ENCODE measurements at places on chromosomes 16 and 17. TPM values are rescaled to one million over a fixed set of nuclear protein-coding genes. Genes with fewer than 3 reads are reported as not detected.

The KRTAP3-2 gene
- not detected for total RNA-seq

The KRT16 gene
- total RNA-seq, result not detected

The PVALEF gene
- not detected for total RNA-seq

The CDRT15L2 gene
- total RNA-seq, result not detected

The SNAI3 gene
- 19.1 TPM for total RNA-seq

DNA sequence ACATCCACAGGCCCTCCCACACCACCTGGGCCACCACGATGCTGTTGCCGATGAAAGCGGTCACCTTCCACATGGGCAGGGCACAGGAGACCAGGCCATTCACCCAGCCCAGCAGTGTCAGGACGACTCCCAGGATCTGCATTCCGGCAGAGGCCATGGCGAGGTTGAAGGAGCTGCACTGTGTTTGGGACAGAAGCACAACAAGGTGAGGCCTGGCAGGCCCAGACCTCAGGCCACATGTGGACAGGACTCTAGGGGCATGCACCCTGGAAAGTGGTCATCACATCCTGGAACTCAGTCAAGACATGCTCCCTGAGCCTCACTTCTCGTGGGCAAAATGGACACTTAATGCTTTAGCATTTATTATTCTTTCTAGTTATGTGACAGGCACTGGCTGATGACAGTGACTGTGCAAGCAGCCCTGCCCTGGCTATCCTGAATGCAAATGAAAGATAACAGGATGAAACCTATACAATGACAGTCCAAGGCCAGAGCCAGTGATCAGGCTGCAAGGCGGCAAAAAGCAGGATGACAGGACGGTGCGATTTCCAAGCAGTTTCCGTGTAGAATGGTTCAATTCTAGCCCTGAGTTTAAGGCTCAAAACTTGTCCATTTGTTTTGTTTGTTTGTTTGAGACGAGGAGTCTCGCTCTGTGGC is 2.0 kb downstream of the CLDN6 start:
- no peak for DNase-seq
- no peaks in the 10 kb centered on the region for H3K36me3 ChIP-seq

GRCh38 chr17:56502120-56502654 is 91.3 kb upstream of the NOG start:
- H3K27me3 ChIP-seq, result no peaks in the 10 kb centered on the region
- no peak for DNase-seq
- no peaks in the 10 kb centered on the region for H3K4me1 ChIP-seq
- no peak overlapping the region for H3K27ac ChIP-seq
- no peak overlapping the region for H3K4me3 ChIP-seq

- DNase-seq, result no peak
- H3K4me1 ChIP-seq, result no peaks in the 10 kb centered on the region
- H3K27me3 ChIP-seq, result no peaks in the 10 kb centered on the region
- H3K4me3 ChIP-seq, result no peak overlapping the region
- H3K27ac ChIP-seq, result no peak overlapping the region
- no peaks in the 10 kb centered on the region for H3K36me3 ChIP-seq
Measured at GRCh38 chr16:73781297-73781696, 515.3 kb upstream of the PSMD7 start.

DNA sequence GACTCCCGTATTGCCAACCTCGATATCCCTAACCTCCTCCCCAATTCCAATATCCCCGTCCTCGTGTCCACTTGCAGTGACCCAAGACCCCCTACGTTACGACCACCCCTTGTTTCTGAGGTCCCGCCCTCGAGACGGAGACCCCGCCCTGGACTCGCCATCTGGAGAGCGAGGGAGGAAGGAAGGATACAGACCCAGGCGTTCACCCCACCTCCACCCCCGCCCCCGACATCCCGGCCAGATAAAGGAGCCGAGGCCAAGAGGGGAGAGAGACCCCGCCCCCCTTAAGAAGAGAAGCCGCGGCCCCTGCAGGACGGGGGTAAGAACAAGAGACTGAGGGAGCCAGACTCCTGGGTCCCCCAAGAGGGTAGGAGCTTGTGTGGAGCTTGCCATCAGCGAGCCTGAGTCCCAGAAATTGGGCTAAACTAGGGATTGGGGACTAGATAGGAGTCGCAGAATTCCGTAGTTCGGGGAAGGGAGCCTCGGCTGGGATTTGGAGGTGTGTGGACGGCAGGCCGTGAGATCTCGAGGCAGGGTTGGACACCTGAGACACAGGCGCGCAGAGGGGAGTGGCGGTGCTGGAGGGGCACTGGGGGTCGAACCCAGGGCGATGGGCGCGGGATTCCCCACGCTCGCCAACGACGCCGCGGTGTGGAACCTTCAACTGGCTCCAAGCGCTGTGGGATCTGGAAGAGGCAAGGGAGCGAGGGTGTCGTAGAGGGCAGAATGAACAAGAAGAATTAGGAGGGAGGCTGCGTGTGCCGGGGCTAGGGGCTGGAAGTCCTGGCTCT is at the start of gene BCL6B:
Gene BCL6B (plus strand): TSS at position 270 of the 791 bp plus-strand sequence. CDS start 622 bp downstream, outside the sequence.
- H3K4me1 ChIP-seq, result peaks cover 37% of the 10 kb centered on the region
- H3K4me3 ChIP-seq, result peak within 1 kb of the TSS; percentile 68
- peaks cover 18% of the 10 kb centered on the region for H3K27me3 ChIP-seq
- H3K36me3 ChIP-seq, result no peaks in the 10 kb centered on the region
- H3K27ac ChIP-seq, result peak within 1 kb of the TSS; percentile 19

GRCh38 chr17:19539841-19540311 is 6.2 kb downstream of the SLC47A1 start:
- H3K4me3 ChIP-seq, result no peak overlapping the region
- no peak overlapping the region for H3K27ac ChIP-seq
- no peaks in the 10 kb centered on the region for H3K4me1 ChIP-seq
- DNase-seq, result no peak
- H3K36me3 ChIP-seq, result no peaks in the 10 kb centered on the region
- no peaks in the 10 kb centered on the region for H3K27me3 ChIP-seq

DNA sequence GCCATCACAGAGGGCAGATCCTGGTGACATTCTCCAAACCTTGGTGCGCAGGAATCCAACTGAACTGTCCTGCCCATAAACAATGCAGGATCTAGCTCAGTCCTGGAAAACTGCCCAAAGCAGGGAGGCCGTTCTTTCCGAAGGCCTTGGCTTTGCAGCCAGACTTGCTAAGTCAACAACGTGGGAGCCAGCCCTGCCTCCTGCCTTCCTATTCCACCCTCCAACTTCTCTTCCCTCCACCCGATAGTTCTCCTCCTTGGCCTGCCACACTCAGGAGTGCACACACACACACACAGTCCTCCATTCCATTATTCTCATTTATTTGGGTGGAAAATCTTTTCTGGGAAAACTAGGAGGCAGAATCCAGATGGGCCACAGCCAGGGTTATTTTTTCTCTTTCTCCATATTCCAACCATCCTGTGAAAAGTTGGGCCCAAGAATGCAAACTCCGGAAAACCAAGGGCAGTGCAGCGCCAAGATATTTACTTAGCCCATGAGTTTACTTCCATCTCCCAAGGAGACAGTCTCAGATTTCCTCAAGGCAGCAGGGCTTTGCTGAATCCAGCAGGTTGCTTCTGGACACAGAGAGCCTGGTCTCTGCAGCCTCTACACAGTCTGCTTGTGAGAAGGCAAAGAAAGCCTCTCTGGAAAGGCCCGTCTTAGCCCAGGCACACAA is 15.8 kb downstream of the COPRS start:
- H3K36me3 ChIP-seq, result no peaks in the 10 kb centered on the region
- H3K4me1 ChIP-seq, result peaks cover 7% of the 10 kb centered on the region
- H3K4me3 ChIP-seq, result no peak overlapping the region
- H3K27ac ChIP-seq, result no peak overlapping the region

DNA sequence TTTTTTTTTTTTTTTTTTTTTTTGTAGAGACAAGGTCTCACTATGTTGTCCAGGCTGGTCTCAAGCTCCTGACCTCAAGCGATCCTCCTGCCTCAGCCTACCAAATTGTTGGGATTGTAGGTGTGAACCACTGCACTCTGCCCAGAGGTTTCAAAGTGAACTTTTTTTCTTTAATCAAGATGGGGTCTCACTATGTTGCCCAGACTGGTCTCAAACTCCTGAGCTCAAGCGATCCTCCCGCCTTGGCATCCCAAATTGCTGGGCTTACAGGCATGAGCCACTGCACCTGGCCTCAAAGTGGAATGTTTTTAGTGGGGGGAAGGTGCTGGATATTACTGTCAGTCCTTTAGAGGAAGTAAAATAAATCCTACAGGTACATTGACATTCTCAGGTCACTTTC is 12.0 kb upstream of the CEP20 start:
- H3K4me1 ChIP-seq, result no peaks in the 10 kb centered on the region
- H3K36me3 ChIP-seq, result no peaks in the 10 kb centered on the region
- DNase-seq, result no peak
- H3K4me3 ChIP-seq, result no peak overlapping the region
- no peaks in the 10 kb centered on the region for H3K27me3 ChIP-seq

DNA sequence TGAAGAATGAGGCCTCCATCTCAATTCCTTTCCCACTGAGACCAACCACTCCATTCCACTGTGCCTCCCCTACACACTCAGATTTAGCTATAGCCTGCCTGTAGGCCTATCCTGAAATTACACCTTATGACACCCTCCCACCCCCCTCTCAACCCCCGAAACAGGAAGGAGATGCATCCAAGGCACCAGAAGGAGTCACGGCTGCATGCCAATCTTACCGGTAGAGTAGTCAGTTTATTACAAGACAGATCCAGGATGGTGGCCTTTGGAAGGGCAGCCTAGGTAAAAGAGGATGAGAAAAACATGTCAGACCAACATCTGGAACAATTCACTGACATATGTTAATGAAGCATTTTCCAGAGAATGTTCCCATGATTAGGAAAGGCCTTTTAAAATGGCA is 2.6 kb downstream of the LRRC59 start:
- no peaks in the 10 kb centered on the region for H3K27me3 ChIP-seq
- no peak for DNase-seq
- H3K36me3 ChIP-seq, result peaks cover 53% of the 10 kb centered on the region
- no peak overlapping the region for H3K4me3 ChIP-seq
- peaks cover 17% of the 10 kb centered on the region for H3K4me1 ChIP-seq
- no peak overlapping the region for H3K27ac ChIP-seq

Data from T-cell (primary cell).